ENCODE measurements at places on chromosomes 1 and 21.

DNA sequence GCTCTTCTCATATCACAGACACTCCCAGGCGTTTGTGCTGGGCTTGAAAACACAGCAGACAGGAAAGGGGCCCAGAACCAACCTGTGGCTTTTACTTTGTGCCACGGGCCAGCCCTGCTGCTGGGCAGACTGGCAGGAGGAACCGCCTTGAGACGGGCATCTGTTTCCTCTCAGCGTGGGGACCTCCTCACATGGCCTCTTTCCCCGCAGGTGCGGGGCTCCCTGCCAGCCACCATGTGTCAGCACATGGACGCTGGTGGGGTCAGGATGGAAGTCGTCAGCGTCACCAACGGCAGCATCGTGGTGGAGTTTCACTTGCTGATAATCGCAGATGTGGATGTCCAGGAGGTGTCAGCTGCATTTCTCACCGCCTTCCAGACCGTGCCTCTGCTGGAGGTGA, 47.8 kb downstream of the UMODL1 start:
- DNase-seq = no peak

GRCh38 chr1:95072117-95072516, 634 bp downstream of the ALG14 start:
- no peak for DNase-seq

- no peak for DNase-seq
Observed at GRCh38 chr1:42861014-42861399, 14.6 kb downstream of the ZNF691 start.

DNA sequence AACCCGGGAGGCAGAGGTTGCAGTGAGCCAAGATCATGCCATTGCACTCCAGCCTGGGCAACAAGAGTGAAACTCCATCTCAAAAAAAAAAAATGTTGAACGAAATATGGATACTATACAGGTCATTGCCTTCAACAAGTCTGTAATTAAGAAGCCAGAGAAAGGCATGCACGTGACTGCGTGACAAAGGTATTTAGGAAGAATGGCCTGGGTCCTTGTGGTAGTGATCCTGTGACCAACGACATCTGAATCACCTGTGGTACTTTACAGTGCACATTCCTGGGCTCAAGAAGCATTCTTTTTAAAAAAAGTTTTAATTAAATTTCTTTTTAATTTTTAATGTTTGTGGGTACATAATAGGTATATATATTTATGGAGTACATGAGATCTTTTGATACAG, 115.0 kb downstream of the GREM2 start:
- no peak for DNase-seq

GRCh38 chr1:1079408-1080121, 5.5 kb upstream of the RNF223 start:
- peak; percentile 72 for DNase-seq

- no peak for DNase-seq
Observed at GRCh38 chr21:42049578-42050430, 21.3 kb upstream of the UMODL1 start.

DNA sequence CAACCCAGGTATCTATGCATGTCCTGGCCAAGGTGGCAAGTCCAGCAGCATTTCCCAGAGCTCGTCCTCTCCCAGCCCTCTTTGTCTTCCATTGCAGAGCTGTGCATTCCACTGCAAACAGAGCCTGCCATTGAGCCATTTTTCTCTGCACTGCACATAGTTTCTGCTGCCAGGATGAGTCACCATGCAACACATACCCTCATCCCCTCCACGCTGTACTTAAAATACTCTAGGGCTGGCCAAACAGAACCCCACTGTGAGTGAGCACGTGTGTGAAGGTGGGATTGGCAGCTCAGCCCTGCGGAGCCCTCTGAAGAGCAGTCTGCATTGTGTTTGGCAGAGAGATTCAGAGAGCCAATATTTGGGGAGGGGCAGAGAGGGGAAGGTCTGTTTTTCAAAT, 3.9 kb upstream of the ATP1B1 start:
- DNase-seq = peak; percentile 79

DNA sequence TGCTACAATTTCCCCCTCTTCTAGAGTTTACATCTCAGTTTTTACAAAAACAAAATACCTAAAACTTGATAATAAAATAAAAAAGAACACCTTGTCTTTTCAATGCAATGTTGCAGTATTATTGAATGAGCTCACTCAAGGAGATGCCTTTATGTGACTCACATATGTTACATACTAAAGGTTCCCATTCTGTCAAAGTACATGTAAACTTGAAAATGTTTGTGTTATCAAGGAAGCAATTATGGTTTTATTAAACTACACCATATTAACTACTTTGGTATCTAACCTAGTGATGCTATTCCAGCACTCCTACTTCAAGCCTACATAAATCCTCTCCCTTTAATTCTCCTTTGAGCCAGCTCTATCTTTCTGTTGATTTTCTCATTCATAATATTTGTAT, 658.3 kb downstream of the PTPRC start:
- peak; percentile 28 for DNase-seq

DNA sequence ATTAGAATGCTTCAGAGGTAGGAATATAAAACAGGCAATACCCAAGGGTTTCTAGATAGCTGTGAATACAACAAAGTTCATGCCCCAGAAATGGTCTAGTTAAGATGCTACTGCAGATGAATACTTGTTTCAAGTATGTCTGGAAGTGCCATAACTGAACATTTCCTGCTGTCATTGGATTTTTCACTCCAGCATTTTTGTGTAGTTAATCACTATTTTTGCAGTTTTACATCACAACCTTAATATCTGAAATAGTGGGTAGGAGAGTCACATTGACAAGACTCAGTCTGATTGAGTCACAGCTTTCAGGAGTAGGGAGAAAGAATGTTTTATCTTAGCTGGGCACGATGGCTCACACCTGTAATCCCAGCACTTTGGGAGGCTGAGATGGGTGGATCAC, 126.4 kb upstream of the C1orf21 start:
- DNase-seq = peak; percentile 45

GRCh38 chr1:186531561-186532165, 70.7 kb upstream of the PDC start:
- no peak for DNase-seq

- no peak for DNase-seq
Observed at GRCh38 chr1:26791148-26791547, 3.4 kb downstream of the PIGV start.

GRCh38 chr1:37153116-37154100, 119.1 kb upstream of the GRIK3 start:
- no peak for DNase-seq

- DNase-seq = no peak
Observed at GRCh38 chr1:226653311-226653921, 85.7 kb downstream of the ITPKB start.

DNA sequence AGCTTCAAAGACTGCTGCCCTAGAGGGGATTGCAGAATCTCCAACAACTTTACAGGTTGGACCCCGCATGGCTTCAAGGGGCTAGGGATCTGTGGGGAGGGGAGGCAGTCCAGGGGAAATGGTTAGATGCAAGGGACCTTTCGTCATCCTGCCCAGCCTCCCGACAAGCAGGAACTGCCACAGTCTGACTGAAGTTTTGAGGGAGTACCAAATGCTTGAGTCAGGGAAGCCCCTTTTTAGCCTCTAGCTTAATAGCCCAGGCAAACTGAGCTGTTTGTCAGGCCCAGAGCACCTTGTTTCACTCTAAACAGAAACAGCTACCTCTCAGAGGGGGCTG, 1.1 kb downstream of the TOR3A start:
- peak; percentile 55 for DNase-seq

DNA sequence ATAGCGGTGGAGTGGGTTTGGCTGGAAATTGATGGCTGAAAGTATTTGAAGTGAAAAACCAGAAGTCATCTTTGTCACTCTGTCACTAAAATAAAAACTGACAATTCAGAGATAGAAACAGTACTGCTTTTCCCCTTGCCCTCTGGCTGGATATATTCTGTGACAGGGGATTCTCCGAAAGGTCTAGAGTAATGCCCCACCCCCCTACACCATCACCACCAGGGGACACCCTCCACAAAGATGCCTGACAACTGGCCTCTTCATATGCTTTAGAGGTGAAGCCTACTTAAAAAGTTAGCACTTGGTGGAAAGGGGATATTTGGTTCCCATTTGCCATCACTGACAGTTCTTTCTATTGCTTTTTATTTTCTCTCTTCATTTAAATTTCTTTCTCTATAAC, 73.5 kb downstream of the SGIP1 start:
- no peak for DNase-seq

DNA sequence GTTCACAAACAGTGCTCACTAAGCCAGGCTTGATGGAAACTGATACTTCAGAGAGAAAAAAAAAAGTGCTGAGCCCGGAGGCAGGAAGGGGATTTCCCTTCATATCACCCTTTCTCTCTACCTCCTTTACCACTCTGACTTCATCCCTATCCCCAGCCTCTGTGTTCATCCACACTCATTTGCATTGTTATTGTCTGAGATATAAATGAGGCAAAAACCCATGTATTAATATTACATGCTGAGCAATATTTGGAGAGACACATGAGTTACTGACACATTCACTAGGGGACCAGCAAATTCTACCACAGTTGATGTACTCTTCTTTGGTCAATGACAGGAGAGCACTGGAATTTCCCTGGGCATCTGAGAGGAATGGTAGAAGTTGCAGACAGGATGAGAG, 175.8 kb downstream of the TNFSF18 start:
- no peak for DNase-seq

- DNase-seq = no peak
Observed at GRCh38 chr21:34843562-34843961, 174.8 kb downstream of the CLIC6 start.
